Anterior cingulate cortex (tissue), 58 donors: ENCODE measurements at places on chromosomes 2 and 18.

GRCh38 chr2:96815326-96816126 is 542 bp upstream of the CNNM3 start:
- peak; percentile 69 for DNase-seq

- DNase-seq = no peak
Measured at GRCh38 chr18:213966-214365, 53.9 kb downstream of the THOC1 start.

DNA sequence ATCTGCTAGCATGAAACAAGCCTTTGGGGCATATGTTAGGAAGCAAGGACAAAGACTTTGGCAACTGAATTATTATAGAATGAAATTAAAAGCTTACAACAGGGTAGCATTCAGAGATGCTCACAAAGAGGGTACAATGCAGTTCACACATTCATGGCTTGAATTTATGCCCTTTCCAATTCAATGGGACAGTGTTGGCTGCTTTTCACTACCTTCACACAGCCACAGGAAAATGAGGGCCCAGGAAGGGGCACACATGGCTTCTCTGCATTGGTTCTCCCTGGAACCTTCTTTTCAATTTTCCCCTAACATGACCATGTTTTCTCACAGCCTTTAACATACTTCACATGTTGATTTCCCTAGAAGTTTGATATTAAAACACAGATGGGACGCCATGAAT is 978.1 kb downstream of the TMEM182 start:
- no peak for DNase-seq

- no peak for DNase-seq
Measured at GRCh38 chr2:1591978-1592907, 152.1 kb downstream of the PXDN start.

GRCh38 chr2:168471163-168471475 is 15.0 kb downstream of the CERS6 start:
- DNase-seq = no peak
